ENCODE measurements at places on chromosomes 1 and 21. TPM values are rescaled to one million over a fixed set of nuclear protein-coding genes. Genes with fewer than 3 reads are reported as not detected.

Gene TMEM82
- 2.9 TPM for polyA plus RNA-seq

Gene SLC25A34
- 5.3 TPM for polyA plus RNA-seq

Gene OR2G2
- not detected for polyA plus RNA-seq

Gene PPFIA4
- polyA plus RNA-seq: 7.4 TPM

Gene ALX3
- not detected for polyA plus RNA-seq

Gene DCST2
- polyA plus RNA-seq: 3.2 TPM

Gene CFHR1
- 0.27 TPM for polyA plus RNA-seq

Gene TMEM200B
- 16.4 TPM for polyA plus RNA-seq

Gene SEMA6C
- polyA plus RNA-seq: 34.5 TPM

Gene SPAG17
- polyA plus RNA-seq: 7.5 TPM

Gene OR2L8
- polyA plus RNA-seq: not detected

Gene LCE2C
- not detected for polyA plus RNA-seq

Gene CADM3
- polyA plus RNA-seq: 0.09 TPM

Gene ALG14
- polyA plus RNA-seq: 13.7 TPM

Gene AADACL4
- 1.1 TPM for polyA plus RNA-seq

Gene S100A1
- 29.8 TPM for polyA plus RNA-seq
